ENCODE measurements at places on chromosomes 4 and X.

DNA sequence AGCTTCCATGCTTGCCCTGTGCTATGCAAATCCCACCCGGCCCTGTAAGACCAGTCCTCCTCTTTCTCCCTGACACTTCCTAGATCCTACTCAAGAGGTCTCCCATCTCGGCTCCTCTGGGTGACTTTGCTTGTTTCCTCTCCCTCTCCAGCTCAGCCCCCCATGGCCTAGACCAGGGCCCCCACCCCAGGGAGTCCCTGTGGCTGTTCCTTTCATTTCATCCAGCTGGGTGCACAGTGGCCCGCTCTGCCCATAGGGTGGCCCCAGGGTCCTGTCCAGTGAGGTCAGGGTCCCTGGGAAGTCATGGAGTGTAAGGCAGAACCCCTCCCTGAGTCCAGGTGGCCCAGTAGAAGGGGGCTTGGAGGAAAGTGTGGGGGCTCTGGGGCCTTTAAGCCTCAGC lies 52.3 kb upstream of the NKX1-1 start:
- DNase-seq: no peak

GRCh38 chr4:38046727-38047489 lies 86.7 kb downstream of the PTTG2 start:
- DNase-seq: peak; percentile 45

DNA sequence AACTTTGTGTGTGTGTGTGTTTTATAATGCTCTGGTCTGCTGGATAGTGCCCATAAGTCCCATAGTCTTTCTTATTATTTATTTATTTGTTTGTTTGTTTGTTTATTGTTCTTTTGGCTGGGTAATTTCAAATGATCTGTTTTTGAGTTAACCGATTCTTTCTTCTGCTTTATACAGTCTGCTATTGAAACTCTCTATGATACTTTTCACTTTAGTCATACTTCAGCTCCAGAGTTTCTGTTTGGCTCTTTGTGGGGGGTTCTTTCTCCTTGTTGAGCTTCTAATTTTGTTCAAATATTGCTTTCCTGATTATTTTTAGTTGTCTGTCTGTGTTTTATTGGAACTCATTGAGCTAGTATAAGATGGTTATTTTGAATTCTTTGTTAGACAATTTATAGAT lies 10.0 kb downstream of the CXCL3 start:
- no peak for DNase-seq

GRCh38 chr4:43835869-43836268 lies 612.7 kb downstream of the KCTD8 start:
- no peak for DNase-seq

- no peak for DNase-seq
Observed at GRCh38 chr4:18733961-18734360, 712.4 kb upstream of the LCORL start.

GRCh38 chr4:42543762-42544161 lies 113.1 kb downstream of the ATP8A1 start:
- DNase-seq: no peak

DNA sequence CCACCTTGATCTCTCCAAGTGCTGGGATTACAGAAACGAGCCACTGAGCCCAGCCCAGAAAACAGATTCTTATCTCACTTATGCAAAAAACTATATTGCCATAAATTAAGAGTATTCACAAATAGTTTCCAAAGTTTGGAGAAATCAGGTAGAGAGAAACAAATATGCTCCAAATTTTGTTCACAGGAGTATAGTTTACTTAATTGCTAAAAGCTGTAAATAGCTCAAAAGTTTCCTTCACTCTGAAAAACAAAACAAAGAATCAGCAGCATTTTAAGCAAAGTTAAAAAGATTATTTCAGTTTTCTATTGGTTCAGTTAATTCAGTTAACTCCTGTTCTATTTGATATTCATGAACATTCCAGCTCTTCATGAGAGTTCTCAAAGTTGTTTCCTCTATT lies 18.5 kb upstream of the GRPEL1 start:
- DNase-seq: no peak

DNA sequence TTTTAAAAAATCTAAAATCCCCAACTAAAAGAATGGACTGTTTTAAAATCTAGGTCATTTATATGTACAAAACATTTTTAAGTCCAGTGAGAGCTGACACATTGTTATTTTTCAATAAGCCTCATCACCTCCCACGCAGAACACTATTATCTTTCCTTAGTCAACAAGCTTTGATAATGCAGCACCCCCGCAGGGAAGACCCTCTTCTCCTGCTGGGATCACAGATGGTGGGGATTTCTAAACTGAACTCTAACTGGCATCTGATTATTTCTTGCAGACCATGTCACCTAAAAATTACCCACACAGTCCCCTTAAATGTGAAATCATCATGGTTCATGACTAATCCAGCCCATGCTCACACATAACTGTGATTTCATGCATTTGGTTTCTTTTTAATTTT lies 11.6 kb downstream of the SYTL4 start:
- DNase-seq: peak; percentile 14

DNA sequence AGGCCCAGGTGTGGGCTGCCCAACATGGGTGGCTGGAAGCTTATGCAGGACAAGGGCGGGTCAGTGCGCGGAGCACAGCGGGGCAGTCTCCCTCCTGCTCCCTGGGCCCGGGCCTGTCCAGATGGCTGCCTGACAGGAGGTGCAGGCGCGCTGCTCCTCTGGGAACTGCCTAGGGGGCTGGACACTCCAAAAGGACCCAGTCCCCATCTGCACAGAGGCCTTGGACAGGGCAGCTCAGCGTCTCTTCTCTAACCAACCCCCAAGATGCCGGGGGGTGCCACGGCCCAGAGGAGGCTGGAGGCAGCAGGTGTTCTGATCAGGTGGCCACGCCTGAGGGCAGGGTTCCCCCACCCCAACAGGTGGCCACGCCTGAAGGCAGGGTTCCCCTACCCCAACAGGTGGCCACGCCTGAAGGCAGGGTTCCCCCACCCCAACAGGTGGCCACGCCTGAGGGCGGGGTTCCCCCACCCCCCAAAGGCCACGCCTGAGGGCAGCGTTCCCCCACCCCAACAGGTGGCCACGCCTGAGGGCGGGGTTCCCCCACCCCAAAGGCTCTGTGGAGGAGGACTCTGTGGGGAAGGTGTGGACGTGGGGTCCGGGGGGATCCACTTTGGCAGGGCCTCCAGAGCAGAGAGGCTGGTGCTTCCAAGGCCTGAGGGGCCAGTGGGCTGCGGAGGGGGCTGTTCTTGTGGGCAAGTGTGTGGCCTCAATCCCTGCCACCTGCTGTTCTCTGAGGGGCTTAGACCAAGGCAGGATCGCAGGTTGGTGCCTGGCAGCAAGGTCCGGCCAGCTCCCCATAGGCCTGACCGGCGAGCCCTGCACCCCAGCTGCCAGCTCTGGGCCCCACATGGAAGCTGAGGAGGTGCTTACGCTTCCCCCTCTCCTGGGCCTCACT lies 36.1 kb downstream of the CPLX1 start:
- DNase-seq: no peak

GRCh38 chr4:135371137-135371536 lies 1169.5 kb upstream of the PABPC4L start:
- DNase-seq: no peak

DNA sequence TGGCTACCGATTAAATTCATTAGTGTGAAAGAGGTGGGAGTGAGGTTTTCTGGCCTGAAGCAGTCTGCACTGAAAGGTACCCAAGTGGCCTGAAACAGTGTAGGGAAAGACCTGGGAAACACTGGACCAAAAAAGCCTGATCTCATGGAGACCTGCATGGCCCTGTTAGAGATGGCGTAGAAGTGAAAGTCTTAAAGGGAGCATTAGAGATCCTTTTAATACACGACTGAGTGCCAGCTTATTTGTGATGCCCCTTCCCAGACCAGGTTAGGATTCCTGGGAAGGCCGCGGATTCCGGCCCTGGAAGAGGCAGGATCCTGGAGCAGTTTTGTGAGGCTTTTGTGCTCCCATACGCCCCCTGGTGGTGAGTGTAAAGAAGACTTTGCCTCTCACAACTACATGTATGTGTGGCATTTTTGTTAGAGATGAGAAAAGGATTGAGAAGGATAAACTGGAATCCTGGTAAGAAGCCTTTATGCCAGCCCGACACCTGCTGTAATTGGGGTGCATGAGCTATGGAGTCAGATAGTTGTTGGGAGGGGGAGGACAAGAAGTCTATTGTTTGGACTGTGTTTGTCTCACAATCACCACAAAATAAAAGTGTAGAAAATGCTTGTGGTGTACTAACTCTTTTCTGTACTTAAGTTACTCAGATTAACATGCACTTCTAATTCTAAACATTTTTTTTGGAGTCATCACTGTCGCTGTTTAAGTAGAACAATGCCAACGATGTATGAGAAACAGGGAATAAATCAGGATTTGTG lies 54.0 kb downstream of the JADE1 start:
- peak; percentile 81 for DNase-seq

DNA sequence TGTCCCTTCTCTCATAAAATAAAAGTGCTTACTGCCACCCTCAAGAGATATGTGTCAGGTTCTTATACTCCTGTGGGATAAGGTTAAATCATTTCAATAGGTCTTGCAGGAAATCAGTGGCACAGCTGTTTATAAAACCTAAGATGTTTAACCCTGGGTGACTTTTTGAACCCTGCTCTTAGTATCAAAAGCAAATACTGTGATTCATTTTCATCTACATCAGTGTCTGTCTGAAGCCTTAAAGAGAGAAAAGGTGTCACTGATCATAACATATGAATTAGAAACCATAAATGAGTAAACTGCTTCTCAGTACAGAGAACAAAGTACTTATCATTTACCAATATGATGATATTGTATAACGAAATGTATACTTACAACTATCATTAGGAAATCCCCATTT lies 59.0 kb downstream of the CCSER1 start:
- DNase-seq: no peak

DNA sequence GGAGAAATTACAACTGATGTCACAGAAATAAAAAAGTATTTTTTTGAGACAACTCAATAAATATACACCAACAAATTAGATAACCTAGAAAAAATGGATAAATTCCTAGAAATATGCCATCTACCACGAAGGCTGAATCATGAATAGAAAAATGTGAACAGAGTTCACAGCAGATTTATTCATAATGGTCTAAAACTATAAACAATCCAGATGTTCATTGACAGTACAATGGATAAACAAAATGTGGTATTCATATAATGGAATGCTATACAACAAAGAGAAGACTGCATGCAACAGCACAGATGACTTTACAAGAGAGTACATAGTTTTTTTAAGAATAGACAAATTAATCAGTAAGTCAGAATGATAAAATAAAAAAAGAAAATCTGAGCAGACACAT lies 55.2 kb downstream of the CLOCK start:
- DNase-seq: peak; percentile 60

GRCh38 chr4:122762520-122762919 lies 30.0 kb downstream of the BBS12 start:
- no peak for DNase-seq

DNA sequence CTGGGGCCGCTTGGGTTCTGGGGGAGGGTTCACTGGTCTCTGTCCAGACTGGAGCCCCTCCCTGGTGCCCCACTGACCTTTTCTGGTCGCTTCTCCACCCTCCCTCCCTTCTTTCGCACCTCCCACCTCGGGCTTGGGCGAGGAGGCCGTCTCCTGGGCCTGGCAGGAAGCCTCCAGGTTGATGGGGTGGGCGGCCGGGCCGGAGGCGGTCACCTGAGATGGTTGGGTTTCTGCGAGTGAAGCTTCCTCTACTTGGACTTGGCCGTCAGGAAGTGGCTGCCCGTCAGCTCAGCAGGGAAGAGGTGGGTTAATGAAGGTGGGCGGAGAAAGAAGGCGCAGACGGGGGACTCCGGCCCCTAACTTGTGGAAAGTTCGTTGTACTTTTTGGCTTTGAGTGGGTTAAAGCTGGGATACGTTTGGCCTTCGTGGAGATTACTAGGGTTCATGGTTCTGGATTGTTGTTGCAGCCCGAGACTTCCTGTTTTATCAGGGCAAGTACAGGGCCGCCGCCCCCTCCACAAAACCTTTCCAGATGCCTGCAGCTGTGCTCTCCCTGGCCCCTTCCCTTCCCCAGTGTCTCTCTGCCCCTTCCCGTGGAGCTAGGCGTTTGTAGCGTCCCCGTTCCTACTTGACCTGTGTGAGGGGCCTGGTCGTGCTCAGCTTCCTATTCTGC lies 1.2 kb downstream of the AKAP17A start:
- peak; percentile 24 for DNase-seq

DNA sequence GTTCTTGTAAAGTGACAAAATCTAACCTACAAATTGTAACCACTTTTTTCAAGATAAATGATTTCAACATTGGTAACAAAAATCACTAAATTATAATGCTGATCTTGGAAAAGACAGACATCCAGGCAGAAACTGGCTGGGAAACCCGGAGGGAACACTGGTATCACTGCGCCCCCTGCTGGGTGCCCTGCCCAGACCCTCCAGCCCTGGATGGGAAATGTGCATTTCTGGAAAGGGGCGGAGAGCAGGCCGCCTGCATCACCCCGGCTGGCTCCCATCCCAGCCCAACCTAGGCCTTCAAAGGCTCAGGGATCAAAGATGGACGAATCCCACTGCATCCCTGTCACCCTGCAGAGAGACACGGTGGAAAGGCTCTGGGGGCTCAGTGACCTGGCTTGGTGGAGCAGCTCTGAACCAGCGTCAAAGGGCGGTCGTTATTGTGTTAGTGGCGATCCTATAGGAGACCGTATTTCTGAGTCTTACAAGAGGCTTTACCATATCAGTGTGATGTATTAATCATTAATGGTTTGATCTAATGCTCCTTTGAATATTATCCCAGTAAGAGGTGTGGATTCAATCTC lies 37.3 kb downstream of the ACOX3 start:
- peak; percentile 83 for DNase-seq

DNA sequence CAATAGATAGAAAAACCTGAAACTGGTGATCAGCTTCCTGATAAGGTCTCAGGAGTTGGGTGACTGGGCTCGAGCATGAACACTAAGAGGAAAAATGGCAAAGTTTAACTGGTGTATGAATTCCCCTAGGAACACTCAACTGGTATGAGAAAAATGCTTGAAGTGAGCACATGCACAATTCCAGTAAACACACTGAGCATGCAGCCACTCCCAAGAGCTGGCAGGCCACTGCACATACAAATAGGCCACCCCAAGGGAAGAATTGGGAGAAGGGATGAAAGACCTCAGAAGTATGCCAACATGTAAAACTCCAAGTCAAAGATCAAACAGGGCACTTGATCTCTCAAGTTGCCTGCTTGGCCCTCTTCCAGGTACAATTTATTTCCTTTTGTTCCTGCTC lies 45.4 kb upstream of the GNPDA2 start:
- no peak for DNase-seq

GRCh38 chr4:159552979-159553768 lies 450.3 kb downstream of the RAPGEF2 start:
- no peak for DNase-seq

DNA sequence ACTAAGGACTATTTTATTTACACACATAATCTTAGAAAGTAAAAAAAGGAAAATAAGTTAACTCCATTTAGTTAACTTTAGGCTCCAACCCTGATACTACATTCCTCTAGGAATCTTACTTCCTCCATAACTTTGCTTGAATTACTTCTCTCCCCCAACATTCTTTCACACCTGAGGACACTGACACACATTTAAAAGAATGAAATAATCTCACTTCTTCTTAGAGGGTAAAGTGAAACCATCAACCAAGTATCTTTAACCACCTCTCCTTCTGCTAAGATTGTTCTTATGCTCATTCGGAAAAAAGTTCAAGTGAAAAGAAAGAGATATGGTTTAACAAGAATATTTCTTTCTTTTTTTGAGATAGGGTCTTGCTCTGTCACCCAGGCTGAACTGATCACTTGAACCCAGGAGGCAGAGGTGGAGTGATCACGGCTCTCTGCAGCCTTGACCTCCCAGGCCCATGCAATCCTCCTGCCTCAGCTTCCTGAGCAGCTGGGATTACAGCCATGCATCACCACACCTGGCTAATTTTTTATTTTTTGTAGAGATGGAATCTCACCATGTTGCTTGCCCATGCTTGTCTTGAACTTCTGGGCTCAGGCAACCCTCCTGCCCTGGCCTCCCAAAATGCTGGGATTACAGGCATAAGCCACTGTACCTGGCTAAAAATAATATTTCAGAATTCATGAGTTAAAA lies 28.5 kb downstream of the SLC25A4 start:
- no peak for DNase-seq
